ENCODE measurements at places on chromosomes 13 and 19.
A peak's percentile ranks its signal among the peaks of the same experiment; 100 is the strongest.

DNA sequence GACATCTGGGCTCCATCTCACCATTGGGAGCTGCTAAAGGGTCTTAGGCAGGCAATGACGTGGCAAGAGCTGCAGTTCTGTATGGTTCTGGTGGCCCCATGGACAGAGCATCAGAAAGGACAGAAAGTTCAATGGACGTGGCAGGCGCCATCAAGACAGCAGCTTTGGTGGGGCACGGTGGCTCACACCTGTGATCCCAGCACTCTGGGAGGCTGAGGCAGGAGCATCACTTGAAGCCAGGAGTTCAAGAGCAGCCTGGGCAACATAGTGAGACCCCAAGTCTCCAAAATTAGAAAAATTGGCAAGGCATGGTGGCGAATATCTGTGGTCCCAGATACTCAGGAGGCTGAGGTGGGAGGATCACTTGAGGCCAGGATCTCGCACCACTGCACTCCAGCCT is 9.5 kb downstream of the EVI5L start:
- DNase-seq, result no peak

GRCh38 chr13:100977841-100978240 is 303.2 kb upstream of the TMTC4 start:
- DNase-seq, result no peak

GRCh38 chr19:51201712-51202111 is 23.2 kb upstream of the CD33 start:
- no peak for DNase-seq

DNA sequence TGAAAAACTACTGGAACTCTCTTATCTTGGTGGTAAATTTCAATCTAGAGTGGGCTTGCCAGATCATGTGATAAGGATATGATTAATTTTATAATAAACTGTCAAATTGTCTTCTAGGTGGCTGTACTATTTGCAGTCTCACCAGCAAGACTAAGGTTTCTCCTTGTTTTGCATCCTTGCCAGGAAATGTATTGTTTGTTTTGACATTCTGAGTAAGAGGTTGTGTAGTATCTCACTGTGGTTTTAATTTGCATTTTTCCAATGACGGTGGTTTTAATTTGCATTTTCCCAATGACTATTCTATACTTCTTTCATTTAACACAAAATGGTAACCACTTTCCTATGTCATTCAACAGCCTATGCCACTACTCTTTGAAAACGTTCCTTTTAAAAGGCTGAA is 2.0 kb downstream of the CAB39L start:
- peak; percentile 31 for DNase-seq

DNA sequence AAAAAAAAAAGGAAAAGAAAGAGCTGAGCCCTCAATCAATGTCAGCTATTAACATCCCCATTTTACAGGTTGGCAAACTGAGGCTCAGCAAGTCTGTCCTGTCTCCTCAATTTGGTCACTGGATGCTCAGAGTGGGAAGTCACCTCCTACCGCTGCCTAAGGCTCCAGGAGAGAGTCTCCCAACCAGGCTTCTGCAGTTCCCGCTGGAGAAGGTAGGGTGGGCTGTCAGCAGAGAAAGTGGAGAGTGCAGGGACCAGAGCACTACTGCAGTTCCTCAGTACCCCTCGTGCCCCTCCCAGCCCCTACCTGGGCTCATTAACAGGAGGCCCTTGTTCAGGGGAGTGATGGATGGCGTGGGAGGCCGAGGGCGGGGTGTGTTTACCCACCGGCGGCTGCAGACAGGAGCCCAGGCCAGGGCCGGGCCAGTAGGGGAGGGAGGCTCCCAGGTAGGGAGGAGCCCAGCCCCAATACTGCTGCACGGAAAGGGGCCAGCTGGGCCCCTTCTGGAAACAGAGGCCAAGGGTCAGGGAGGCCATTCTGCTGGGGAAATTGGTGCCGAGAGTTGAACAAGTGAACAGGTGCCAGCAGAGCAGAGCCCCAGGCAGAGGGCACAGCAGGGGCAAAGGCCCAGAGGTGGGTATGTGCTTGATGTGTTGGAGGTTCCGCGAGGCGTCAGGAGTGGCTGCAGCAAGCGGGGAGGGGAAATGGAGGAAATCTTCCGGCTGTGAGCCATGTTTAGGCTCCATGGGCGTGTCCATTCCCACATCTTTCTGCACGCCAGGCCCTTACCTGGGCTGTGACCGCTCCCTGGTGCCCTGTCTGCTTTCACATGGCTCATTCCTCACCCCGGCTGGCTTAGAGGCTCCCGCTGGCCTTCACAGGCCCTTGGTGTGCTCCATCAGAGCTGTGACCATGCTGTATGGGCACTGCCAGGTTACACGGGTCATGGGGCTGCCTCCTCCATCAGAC is 7.6 kb upstream of the COMP start:
- DNase-seq, result no peak

GRCh38 chr19:7897292-7897691 is 6.4 kb upstream of the MAP2K7 start:
- DNase-seq, result peak; percentile 67

- DNase-seq, result no peak
Measured at GRCh38 chr13:31885994-31886393, 145.6 kb upstream of the FRY start.

DNA sequence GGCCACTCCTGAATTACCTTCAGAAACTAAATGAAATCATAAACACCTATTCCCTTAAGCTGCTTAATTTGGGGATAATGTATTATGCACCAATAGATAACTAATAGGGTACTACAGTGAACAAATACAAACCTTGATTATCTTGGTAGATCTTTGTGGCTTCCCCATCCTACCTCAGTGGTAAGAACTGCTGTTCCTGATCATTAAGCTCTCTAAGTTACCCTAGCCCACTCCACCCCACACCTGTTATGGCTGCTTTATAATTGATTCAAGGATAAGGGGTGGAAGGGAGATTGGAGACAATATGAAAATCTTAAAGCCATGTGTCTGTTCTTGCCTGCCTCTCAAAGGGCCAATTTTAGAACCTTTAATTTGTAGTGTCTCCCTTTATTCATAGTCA is 121.2 kb downstream of the LMO7 start:
- DNase-seq, result no peak

GRCh38 chr19:32682317-32682716 is 6.7 kb downstream of the RGS9BP start:
- peak; percentile 57 for DNase-seq

DNA sequence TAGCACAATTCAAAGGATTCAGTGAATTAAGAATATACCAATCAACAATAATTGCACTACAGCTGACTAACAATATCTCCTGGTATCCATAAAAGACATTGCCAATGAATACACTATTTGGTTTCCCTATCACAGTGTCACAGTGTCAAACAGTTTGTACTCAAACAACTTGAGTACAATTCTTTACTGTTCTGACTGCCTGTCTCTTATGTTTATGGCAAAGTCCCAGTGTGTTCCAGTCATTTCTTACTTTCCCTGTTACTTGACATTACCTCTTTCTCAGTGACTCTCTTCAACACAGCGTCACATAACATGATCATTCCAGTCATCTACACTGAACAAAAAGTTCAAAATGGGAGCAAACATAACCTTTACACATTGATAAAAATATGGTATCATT is 21.2 kb upstream of the RNASEH2B start:
- DNase-seq, result no peak

- peak; percentile 23 for DNase-seq
Measured at GRCh38 chr19:30669329-30670010, 297.3 kb downstream of the ZNF536 start.

DNA sequence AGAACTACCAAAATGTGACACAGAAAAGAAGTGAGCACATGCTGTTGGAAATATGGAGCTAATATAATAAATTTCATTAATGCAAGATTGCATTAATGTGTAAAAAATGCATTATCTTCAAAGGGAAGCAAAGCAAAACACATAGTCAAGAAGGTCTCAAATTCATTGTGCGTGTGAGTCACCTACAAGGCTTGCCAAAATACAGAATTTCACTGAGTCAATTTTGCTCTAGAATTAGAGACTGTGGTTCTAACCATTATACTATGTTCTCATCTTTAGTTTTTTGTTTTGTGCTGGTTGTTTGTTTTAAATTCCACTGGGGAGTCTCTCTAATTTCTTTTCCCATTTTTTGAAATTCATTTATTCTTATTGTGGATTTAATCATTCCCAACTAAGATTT is 149.8 kb upstream of the SLITRK1 start:
- DNase-seq, result peak; percentile 19

GRCh38 chr13:30847650-30848307 is 58.3 kb upstream of the MEDAG start:
- peak; percentile 83 for DNase-seq

DNA sequence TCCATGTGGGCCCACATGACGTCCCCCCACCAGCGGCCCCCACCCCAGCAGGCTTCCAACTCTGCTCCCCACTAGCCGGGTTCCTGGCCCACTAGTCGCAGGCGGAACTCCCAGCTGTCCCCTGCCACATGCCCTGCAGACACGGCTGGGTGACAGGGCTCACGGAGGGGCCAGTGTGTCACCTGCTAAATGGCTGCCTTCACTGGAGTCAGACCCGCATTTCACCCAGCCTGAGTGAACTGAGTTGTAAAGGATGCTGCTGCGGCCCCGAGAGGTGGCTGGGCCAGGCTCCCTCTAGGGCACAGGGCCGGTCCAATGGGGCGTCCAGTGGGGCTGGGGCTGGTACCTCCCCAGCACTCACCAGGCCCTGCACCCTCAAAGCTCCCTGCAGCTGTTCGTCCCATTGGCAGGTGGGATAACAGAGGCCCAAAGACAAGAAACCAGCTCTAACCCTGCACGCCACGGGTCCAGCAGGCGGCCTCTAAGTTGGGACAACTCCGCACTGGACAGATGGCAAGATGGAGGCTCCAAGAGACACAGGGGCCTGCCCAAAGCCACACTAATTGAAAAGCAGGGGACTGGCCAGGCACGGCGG is 3.2 kb downstream of the LMNB2 start:
- DNase-seq, result no peak

GRCh38 chr19:51681286-51681941 is 11.7 kb upstream of the SPACA6 start:
- DNase-seq, result peak; percentile 15

GRCh38 chr19:54877471-54877870 is 3.4 kb downstream of the FCAR start:
- no peak for DNase-seq

DNA sequence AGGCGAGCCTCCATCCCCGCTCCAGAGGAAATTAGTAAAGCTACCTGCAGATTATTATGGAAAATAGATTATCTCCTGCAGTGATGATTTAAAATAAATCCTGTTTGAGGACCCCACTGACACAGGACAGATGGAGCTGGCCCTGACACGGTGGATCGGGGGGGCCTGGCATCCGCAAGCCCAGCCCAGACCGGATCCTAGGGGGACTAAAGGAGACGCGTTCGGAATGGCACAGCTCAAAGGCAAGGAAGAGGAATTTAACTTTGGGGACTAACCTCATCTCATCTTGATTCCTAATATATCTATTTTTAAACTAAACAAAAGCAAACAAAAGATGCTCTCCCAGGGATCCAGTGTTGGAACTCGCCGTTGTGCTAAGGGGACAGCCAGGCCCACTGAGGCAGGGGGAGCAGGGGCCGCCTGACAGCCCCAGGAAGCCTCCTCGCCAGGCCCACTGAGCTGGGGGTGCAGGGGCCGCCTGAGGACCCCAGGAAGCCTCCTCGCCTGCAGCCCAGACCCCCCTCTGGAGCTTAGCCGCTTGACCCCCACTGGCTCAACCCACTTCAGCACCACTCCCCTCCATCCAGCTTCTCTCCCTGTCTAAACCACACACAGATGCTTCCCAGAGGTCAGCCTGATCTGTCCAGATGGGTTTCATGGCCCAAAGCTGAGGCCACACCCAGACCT is 78.6 kb downstream of the SPACA7 start:
- DNase-seq, result no peak

DNA sequence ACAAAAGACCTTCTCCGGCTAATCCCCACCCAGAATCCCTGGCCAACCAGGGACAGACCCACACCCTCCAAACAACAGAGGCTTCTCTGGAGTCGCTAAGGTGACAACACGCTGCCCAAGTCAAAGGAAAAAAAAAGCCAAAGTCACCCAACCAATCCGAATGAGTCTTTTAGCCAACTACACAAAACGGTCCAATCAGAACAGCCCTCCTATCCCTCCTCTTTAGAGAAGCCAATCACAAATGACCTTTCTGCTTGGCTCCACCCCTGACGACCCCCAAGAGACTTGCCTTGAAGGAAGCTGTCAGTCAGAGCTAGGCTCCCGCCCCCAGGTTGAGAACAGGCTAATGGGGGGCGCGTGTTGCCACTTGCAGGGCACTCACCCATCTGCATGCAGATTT is 6.6 kb upstream of the FBXW9 start:
- no peak for DNase-seq

- DNase-seq, result no peak
Measured at GRCh38 chr19:29379257-29380021, 146.4 kb upstream of the VSTM2B start.

GRCh38 chr13:52869621-52870020 is 21.2 kb upstream of the PCDH8 start:
- no peak for DNase-seq

GRCh38 chr19:16657384-16657783 is 2.6 kb downstream of the SMIM7 start:
- DNase-seq, result no peak

GRCh38 chr13:30301827-30302226 is 5.5 kb downstream of the KATNAL1 start:
- no peak for DNase-seq

DNA sequence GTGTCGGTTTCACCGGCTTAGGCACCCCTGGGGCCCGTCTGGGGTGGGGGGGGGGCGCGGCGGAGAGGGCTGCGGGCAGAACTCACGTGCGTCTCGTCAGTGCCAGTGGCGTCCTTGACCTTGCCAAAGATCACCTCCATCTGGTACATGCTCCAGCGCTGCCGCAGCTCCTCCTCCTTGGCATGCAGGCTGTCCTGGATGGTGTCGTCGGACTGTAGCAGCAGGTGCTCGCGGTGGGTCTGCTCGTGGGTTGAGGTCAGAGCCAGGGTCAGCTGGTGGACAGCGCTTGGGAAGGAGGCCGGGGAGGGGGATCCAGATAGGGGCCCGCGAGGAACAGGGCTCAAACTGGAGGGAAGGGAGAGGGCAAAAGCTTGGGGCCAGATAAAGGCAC is 4.7 kb upstream of the RGL3 start:
- DNase-seq, result no peak

DNA sequence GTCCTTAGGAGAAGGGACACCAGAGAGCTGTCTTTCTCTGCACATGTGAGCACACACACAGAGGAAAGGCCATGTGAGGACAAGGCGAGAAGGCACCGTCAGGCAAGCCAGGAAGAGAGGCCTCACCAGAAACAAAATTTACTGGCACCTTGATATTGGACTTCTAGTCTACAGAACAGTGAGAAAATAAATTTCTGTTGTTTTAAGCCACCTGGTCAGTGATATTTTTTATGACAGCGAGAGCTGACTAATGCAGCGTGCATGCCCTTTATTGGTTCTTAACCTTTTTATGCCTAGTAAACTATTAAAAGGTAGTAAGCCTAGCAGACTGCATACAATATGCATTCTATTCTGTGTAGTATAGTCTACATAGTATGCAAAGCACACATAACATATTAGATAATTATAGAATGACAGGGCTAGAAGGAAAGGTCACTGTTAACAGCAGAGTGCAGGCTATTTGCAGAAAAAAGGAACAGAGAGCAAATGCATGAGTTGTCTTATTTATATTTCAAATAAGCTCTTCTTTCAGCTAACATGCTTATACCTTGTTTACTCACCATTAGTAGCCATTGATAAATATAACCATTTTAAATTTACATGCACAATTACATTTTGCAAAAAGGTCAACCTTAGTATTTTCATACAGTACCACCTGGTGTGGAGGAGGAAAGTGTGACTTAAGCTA is 25.2 kb upstream of the KATNAL1 start:
- no peak for DNase-seq

GRCh38 chr19:5292822-5293611 is 47.6 kb downstream of the PTPRS start:
- peak; percentile 36 for DNase-seq

- no peak for DNase-seq
Measured at GRCh38 chr13:99256283-99256682, 1.9 kb downstream of the GPR18 start.
